ENCODE measurements at places on chromosomes 13 and 19.

- no peak for DNase-seq
These were observed 67.2 kb downstream of the SPACA7 start for GRCh38 chr13:112443191-112443994.

GRCh38 chr13:31950111-31950815 is 81.3 kb upstream of the FRY start:
- DNase-seq, result no peak

DNA sequence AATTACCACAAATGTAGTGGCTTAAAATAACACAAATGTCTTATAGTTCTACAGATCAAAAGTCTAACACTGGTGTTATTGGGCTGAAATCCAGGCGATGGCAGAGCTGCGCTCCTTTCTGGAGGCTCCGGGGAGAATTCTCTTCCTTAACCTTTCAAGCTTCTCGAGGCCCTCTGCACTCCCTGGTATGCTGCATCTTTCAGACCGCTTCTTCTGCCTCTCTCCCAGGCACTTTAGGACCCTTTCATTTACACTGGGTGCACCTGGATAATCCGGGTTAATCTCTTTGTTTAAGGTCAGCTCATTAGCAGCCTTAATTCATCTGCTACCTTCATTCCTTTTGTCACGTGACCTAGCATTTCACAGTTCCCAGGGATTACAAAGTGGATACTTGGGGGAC is 211.3 kb upstream of the RFC3 start:
- DNase-seq, result no peak

GRCh38 chr13:47326061-47326460 is 429.2 kb upstream of the HTR2A start:
- DNase-seq, result no peak

DNA sequence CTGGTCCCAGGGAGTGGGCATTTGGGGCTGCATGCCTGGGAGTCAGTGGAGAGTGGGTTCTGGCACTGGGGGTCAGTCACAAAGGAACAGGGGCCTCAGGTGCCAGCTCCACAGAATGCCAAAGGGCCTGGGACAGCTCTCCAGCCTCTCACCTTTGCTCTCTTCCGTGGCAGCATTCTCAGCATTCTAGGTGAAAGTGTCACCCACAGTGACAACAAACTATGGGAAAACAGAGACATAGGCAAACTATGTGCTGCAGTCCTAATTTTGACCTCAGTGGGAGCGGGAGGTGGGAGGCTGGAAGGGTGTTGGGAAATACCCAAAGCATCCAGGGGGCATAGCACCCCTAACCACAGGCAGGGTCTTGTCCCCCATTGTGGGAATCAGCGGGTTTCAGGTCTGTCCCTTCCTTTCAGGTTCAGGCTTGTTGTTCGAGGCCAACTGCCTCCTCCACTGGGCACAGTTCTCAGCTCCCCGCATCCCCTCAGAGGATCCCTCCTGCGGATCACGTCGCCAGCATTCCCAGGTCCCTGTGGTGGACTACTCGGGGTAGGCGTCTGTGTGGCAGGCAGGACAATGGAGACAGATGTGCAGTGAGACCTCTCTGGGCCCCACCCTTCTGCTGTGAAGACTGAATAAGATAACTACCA is 52.4 kb downstream of the TSHZ3 start:
- DNase-seq, result no peak

DNA sequence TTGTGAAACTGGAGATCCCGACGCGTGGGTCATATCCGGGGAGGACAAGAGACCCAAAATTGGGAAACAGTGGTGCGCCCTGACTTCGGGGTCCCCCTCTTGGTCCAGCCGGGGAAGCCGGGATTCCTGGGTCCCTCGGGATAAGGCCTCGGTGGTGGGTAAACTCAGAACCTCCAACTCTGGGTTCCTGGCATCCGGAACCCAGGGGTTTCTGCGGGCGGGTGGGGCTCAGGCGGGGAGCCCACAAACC is 688 bp downstream of the ZFP36 start:
- no peak for DNase-seq

DNA sequence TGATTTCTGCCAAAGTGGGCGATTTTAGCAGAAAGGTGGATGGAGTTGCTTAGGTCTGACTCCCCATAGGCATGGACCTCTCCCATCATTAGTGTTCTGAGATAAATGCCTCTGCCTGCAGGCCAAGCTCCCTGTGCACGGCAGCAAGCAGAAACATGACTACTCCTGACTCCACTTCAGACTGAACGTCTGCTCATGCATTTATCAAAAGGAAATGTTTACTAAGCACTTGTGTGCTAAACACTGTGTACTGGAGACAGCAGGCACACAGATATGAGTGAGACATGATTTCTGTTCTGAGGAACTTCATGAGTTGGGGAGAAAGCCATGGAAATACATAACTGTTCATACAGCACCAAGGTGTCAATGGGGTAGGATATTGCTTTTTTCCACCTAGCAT is 149.6 kb downstream of the MIPEP start:
- no peak for DNase-seq

- no peak for DNase-seq
These were observed 26.3 kb upstream of the GJB6 start for GRCh38 chr13:20258208-20258962.

DNA sequence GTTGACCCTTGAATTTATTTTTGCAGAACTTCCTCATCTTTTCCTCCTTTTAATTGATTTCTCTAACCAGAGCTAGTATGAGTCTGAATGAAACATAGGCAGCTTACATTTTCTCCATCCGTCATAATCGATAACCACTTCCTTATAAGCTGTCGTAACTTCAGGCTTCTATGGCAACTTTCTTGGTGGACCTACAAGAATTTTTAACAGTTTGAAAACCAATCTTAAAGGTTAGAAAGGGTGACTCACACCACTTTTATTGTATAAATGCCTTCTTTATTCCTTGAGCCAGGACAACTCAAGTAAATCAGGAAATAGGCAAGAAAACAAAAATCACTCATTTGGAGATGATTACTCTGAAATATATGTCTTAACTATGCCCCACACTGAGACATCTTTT is 105.7 kb upstream of the KL start:
- no peak for DNase-seq

GRCh38 chr13:42277618-42278276 is 5.8 kb downstream of the AKAP11 start:
- no peak for DNase-seq

GRCh38 chr19:46944918-46945628 is 74.6 kb upstream of the NPAS1 start:
- no peak for DNase-seq

GRCh38 chr19:47107953-47108746 is 5.4 kb downstream of the ZC3H4 start:
- DNase-seq, result no peak

DNA sequence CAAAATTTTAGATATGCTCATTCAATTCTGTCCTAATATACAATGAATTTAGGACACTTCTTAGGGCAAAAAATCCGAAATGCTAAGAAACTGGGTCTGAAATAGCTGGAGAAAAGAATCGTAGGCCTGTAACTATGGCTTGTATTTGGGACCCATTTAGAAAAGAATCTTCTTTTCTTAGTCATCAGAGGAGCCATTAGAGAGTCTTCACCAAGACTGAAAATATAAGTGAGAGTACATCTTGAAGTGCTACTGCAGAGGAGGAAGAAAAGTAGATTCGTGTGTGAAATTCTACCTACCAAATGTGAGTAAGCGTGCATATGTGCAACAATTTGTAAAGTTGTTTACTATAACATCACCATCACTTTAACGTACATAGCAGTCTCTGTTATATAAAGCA is 8.8 kb upstream of the DACH1 start:
- DNase-seq, result no peak

DNA sequence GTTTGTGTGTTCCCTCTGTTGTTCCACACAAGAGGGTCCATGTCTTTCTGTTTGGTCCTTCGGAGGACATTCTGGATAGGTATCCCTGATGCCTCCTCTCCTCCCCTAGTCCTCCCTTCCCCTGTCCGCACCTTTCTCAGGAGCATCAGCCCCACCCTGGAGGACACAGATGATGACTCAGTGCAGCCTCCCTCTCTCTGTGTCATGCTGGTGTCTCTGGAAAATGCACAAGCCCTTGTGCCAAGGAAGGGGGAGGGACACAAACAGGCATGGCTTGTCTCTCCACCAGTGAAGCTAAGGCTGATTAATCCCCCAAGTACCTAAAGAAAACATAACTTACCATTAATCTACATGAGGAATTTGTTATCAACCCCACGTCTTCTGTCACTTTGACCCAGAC is 16.2 kb upstream of the TNFRSF19 start:
- no peak for DNase-seq

- no peak for DNase-seq
These were observed 2.7 kb upstream of the CEBPG start for GRCh38 chr19:33370783-33371182.

GRCh38 chr13:102702965-102703725 is 8.3 kb upstream of the METTL21C start:
- no peak for DNase-seq

- DNase-seq, result no peak
These were observed 18.7 kb downstream of the PLVAP start for GRCh38 chr19:17358395-17358794.

DNA sequence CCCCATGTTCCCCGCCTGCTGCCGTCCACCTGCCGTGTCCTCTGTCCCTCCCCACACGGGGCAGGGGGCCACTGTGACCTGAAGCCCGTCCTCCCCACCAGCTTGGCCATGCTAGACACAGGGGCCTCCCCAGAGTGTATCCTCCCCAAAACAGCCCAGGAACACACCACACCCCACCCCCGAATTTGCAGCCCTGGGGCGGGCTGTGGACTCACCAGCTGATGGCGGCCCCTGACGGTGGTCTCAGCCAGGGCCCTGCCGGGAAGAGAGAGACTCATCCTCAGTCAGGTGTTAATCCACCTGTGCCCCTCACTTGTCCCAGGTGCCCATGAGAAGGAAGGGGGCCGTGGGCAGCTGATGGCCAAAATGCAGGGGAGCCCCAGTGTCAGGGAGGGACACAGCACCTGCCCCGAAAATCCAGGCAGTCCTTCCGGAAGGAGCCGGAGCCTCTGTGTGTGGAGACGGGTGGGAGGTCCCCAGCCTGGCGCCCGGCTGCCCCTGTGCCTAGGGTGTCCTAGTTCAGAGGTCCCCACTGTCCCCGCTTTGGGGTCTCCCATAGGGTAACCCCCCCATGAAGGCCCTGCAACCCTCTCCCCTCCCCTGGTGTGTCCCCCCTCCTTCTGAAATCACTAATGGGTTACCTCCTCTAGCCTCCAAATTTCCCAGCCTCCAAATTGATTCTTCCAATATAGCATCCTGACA is 39.3 kb upstream of the TCF3 start:
- no peak for DNase-seq

GRCh38 chr13:66794340-66795031 is 435.6 kb downstream of the PCDH9 start:
- DNase-seq, result no peak

DNA sequence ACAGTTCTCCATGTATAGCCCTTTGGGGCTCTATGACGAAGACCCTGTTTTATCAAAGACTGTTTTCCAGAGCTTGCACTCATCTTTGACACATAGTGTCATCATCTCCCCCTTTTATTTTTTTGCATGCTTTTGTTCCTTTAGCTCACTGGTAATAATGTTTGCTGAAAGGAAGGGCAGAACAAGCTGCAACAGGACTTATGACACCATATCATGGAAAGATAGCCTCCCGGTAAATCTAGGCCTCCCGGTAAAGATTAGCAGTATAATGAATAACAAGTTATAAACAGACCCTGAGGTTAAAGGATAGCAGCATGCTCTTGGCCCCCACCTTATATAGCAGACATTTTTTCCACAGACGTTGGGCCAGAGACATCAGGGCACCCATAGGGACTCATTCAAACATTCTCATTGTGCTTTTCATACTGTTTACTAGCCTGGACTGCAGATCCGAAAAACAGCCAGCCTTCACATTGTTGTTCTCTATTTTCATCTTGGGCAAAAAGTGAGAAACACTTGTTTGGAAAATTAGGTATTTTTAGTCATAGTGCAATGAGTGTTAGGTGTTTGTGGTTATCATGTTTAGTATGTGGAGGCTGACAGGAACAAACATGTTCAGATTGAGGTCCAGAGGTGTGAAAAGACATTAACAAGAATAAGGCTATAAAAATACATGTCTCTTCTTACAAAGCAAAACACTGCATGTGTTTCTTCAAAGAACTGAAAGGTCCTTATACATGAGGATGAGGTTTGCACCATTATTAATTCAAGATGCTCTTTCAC is 136.9 kb upstream of the SPRY2 start:
- DNase-seq, result no peak

- DNase-seq, result no peak
These were observed 20.4 kb downstream of the CEACAM3 start for GRCh38 chr19:41816761-41817160.
